ENCODE measurements at places on chromosomes 12 and 14. TPM values are rescaled to one million over a fixed set of nuclear protein-coding genes. Genes with fewer than 3 reads are reported as not detected.

GRCh38 chr12:132955094-132956010, 754 bp downstream of the ZNF605 start:
- peaks cover 11% of the 10 kb centered on the region for H3K4me1 ChIP-seq
- H3K4me3 ChIP-seq, result peak overlapping the region; percentile 75
- DNase-seq, result peak; percentile 94
- H3K27me3 ChIP-seq, result no peaks in the 10 kb centered on the region
- peak overlapping the region; percentile 93 for H3K27ac ChIP-seq

DNA sequence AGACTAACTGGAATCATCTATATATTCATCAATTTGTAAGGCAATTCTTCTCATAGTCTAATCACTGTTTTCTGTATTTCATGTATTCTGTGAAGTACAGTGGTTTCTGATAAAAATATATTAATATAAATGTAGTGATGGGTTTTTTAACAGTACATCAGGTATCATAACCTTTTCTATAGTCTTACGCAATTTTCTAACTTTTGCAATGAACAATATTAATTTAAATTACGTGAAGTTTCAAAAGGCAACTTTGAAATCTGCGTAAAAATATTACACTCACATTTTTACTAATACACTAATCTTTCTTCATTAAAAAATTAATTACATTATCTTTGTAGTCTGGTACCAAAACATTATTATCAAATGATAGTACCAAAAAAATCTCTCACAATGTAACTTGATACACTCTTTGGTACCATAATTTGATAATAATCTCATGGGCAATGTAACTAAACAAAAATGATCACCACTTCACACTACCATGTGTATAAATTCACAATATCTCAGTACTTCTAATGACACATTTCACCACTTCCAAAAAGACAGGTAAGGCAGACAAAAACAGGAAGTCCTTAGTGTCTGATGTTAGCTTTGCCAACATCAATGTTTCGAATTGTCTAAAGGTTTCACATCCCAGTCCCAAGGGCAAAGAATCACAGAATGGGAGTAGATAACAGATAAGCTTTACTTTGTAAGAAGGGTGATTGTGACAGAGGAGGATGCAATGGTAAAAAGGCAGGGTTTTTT, 8.7 kb downstream of the DNAI7 start:
- no peaks in the 10 kb centered on the region for H3K36me3 ChIP-seq
- no peaks in the 10 kb centered on the region for H3K27me3 ChIP-seq
- no peak overlapping the region for H3K4me3 ChIP-seq
- peak; percentile 38 for DNase-seq

GRCh38 chr12:106581543-106582248, 1.1 kb upstream of the RFX4 start:
- H3K4me3 ChIP-seq, result no peak overlapping the region
- H3K36me3 ChIP-seq, result no peaks in the 10 kb centered on the region
- no peak overlapping the region for H3K27ac ChIP-seq
- no peaks in the 10 kb centered on the region for H3K4me1 ChIP-seq
- H3K27me3 ChIP-seq, result peaks cover 66% of the 10 kb centered on the region

- H3K4me3 ChIP-seq, result no peak overlapping the region
- peaks cover 9% of the 10 kb centered on the region for H3K4me1 ChIP-seq
- no peaks in the 10 kb centered on the region for H3K27me3 ChIP-seq
- no peak overlapping the region for H3K27ac ChIP-seq
Measured at GRCh38 chr14:90805662-90806540, 10.3 kb downstream of the TTC7B start.

NXPH4 gene
- total RNA-seq, result 0.88 TPM

B4GALNT1 gene
- 2.9 TPM for total RNA-seq

ASB2 gene
- total RNA-seq, result 1.1 TPM

Data from osteoblast (primary cell).